ENCODE measurements at places on chromosomes 6 and 20. TPM values are rescaled to one million over a fixed set of nuclear protein-coding genes. Genes with fewer than 3 reads are reported as not detected.

Gene BPIFA1
- not detected for total RNA-seq

DNA sequence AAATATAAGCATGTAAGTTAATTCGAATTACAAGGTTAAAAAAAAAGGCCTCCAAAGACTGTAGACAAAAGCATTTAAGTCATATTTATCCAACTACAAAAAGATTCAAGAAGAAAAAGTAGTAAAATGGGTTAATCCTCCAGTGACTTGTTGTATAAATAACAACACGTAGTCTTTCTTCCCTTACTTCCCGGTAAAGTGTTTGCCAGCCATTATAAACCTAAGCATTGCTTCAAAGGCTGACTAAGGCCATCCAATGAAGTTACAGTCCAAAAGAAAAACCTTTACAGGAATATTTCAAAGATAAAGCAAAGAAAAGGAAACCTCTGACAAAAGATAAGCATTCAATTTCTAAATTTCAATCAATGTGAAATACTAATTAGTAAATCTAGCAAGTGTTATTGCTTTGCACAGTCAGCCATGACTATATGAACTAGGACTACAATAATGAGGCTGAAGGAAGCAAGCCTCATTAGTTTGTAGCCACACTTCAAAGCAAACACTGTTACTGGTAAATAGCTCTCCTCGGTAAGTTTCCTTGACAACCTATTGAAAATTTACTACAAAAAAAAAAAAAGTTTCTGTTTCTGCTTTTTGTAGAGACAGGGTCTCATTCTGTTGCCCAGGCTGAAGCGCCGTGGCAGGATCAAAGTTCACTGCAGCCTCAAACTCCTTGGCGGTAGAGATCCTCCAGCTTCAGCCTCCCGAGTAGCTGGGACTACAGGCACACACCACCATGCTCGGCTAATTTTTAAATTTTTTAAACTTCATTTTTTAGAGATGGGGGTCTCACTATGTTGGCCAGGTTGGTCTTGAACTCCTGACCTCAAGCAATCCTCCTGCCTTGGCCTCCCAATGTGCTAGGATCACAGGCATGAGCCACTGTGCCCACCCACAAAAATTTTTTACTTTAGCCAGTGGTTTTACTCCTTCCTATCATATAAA lies 46.0 kb downstream of the NUDT3 start:
- no peak for ATAC-seq

Gene NECAB3
- total RNA-seq = 8.0 TPM

Gene DSE
- total RNA-seq = 32.7 TPM

- no peak for ATAC-seq
These were observed 130.2 kb downstream of the BTBD3 start for GRCh38 chr20:12047838-12048432.

Gene MYLK2
- total RNA-seq = 0.12 TPM

Data from esophagus mucosa (tissue), 1 donor.